ENCODE measurements at places on chromosomes 7 and 10.

DNA sequence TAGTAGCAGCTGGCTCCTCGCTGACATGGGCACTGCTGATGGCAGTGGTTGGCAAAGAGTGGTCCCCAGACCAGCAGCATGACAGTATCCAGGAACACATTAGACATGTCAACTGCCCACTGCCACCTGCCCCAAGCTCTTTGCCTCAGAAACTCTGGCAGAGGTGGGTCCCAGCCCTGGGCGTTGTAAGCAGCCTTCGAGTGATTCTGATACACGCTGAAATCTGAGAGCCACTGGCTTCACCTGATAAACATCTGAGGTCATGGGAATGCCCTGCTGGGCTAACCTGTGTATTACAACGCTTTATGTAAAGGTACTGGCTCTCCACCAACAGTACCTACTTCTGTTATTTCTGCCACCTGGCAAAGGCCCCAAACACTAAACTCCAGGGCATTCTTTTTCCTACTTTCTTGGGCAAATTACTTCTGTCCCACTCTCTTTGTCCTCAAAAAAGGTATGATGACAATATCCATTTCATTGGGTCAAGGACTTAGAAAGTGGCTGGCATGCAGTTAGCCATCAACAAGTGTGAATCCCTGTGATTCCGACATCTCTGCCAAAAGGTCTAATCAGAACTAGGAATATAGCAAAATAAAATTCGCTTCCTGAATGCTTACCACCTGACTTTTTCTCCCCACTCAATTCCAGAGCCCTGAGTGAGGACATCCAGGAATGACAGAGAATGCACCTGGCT, 9.2 kb downstream of the SGMS1 start:
- peak; percentile 52 for DNase-seq

DNA sequence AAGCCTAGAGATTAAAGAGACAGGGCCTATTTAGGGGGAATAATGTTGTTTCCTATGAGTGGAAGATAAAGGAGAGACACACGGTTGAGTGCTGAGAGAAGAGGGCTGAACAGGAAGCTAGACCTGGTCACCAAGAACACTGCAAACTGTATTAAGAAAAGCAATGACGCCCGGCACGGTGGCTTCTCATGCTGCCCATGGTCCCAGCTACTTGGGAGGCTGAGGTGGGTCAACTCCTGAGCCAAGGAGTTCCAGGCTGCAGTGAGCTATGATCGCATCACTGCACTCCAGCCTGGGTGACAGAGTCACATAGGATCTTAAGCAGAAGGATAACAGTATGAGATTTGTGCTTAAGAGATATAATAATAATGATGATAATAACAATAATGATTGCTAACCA, 19.7 kb upstream of the OTUD1 start:
- DNase-seq = peak; percentile 67

DNA sequence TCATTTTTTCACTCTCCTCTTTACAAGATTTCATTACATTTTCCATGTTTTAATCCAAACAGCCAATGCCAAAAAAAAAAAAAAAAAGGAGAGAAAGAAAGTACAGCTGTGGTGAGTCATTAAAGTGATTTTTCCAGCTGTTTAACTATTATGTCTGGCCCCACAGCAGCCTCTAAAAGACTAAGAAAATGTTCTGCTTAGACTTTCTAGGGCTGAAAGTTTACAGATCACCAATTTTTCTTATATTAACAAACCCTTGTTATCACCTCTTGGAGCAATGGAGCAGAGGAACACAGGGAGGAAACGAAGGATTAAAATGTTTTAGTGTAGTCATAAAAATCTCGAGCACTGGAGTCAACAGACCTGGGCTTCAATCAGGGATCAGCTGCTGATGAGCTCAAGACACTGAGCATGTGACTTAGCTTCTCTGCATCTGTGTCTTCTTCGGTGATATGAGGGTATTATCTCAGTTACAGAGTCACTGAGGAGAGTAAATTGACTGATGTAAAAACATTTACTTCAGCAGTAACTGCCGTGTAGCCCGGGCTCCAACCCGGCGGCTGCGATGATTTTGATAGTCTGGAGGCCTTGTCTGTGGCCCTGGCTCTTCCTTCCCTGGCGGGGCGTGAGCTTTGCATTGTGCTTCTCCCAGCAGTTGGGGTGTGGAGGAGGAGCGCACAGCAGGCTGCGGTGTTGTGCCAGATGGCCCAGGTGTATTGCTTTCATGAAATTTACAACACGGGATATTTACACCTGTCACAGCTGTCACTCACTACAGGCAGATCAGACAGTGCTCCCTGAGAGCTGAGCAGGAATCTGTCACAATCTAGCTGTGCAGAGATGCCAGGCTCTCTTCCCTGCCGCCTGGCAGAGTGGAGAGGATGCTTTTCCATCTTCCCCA, 298.3 kb upstream of the FZD8 start:
- DNase-seq = no peak

DNA sequence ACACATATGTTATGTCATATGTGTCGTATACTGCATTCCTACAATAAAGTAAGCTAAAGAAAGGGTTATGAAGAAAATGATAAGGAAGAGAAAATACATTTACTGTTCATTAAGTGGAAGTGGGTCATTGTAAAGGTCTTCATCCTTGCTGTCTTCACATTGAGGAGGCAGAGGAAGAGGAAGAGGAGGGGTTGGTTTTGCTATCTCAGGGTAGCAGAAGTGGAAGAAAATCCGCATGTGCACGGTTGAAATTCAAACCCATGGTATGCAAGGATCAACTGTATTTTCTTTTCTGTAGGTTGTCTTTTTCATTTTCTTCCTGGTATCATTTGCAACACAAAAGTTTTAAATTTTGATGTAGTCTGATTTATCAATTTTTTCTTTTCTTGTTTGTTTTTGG, 6.3 kb downstream of the PLEKHA8 start:
- no peak for DNase-seq

DNA sequence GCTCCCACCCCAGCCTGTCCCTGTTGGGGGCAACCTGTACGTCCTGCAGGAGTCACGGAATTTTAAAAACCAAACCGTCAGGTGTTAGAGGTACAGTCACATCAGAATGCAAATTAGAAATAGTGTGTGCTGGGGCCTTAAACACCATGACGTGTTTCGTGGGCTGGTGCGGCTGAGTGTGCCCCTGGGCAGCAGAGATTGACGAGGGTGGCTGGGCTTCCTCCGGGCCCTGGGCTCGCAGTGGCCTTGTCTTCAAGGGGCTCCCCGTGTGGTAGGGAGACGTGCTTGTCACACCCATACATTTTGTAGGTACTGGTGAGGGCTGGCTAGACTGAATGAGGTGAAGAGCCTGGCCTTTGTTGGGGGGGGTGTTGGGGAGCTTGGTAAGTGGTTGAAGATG, 7.6 kb downstream of the MGMT start:
- DNase-seq = no peak

- DNase-seq = no peak
Measured at GRCh38 chr7:81244224-81244623, 325.4 kb upstream of the SEMA3C start.

DNA sequence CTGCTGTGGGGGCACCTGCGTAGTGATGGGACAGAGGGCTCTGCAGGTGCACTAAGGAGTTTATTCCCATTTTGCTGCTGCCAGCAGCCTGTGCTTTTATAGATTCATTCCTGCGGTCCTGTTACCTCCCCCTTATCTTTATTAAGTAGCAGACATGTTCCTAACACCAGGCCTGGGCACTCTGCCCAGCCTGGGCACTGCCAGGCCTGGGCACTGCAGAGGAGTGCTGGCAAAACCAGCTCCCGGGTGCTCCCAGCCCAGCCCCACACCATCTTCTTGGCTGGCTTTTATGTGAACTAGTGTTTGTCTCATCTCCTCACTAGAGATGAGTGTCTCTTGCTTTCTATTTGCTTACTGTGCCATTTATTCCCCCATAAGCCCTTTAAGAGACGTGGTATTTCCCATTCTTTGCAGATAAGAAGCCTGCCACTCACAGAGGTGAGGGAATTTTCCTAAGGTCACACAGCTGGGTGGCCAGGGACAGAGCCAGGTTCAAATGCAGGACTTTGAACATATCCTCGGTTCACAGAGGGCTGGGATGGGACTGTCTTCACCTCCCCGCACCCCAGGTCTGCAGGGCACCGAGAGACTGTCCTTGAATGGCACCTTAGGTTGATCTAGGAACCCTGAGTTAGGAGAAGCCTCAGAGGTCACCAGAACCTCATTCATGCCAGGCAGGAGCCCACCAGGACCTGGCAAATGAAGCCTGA, 14.6 kb upstream of the DRGX start:
- DNase-seq = peak; percentile 58

DNA sequence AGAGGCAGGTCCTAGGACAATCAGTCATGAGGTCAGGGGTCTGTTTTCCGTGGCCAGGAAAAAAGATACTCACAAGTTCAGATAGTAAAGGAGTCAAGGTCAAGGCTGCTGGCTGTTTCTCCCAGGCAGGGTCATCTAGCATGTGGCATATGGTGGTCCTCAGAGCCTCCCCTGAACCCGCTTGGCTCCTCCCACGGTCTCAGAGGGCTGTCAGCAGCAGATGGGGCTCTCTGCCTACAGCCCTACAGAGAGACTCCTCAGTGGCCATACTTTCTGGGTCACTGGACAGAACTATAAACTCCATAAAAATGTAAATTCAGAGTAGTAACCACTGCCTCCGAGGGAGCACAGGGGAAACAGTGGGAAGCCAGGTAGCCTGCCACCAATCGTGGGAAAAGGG, 11.3 kb upstream of the DRGX start:
- DNase-seq = no peak

DNA sequence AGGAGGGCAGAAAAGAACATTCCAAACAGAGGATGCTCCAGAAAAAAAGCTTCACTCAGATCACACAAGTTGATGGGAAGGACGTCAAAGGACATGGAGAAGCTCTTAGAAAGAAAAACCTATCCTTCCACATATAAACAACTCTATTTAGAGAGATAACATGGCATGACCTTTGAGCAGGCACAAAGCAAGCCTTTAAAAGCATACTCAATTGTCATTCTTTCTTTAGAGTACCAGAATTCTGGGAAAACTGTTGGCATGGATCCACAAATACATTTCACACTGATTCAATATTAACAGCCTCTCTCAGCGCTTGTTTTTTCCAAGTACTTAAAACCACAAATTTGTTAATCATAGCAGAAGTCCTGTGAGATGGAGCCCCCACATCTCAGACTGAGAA, 7.3 kb upstream of the ABLIM1 start:
- DNase-seq = no peak

DNA sequence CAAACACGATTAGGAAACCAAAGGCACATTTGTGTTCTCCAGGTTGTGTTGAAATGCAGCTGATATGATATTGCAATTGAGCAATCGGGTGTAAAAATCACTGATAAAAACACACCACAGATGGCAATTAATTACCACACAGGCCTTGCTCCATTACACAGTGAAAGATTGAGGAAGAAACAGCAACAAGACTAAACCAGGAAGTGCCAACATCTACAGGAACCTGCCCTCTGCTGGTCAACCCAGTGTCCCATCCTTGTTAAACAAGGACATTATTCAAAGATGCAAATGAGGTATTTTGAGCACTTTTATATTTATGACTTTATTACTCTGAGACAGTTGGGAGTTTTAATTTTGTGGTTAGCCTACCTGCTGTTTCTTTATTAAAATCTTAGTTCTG, 765.6 kb upstream of the GHITM start:
- DNase-seq = no peak

DNA sequence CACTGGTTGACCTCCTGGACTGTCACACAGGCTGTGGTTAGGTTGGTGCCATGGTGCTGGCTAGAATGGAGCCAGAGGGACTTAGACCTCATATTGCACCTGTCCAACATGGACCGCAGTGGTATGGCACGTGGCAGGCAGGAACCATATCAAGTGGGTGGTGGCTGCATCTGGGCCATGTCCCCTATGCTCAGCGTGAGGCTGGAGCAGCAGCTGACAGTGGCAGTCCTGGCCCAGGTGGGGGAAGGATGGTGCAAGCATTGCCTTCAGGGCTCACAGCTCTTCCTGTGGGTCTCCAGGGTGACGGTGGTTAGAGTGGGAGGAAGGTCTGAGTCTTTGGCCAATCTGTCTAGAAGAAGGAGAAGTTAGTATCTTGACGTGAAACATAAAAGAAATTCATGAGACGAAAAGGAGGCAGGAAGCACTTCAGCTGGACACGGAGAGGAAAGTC, 54.5 kb upstream of the PFKFB3 start:
- DNase-seq = no peak

DNA sequence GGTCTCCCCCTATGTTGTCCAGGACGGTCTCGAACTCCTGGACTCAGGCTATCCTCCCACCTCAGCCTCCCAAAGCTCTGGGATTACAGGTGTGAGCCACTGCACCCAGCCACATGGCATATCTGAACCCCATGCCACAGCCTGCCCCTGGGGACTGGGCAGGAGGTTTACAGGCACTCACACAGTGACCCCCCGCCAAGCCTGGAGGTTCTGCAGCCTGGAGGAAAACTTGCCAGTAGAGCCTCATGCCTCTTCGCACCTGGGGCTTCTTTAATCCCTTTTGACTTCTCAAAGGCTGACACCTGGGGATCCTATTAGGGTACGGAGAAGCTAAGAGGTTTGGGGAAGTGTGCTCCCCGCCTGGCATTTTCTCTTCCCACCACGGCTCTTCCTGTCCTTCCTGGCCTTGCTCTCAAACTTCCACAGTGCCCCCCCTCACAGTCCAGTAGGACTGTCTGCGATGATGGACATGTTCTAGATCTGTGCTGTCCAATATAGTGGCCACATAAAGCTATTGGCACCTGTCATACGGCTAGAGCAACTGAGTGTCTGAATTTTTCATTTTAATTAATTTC, 11.4 kb upstream of the KCP start:
- no peak for DNase-seq

- DNase-seq = no peak
Measured at GRCh38 chr10:844552-844951, 87.0 kb downstream of the LARP4B start.

DNA sequence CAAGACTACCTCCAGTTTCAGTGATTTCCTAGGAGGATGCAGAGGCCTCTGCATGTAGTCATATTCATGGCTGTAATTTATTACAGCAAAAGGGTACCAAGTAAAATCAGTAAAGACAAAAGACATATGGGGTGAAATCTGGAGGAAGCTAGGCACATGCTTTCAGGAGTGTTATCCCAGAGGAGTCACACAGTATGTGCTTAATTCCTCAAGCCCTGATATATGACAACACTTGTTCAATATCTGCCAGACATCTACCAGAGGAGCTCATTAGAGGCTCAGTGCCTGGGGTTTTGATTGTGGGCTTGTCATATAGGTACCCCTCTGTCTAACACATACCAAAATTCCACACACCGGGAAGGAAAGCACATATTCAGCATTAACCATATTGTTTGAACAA, 283.8 kb downstream of the CXCL12 start:
- no peak for DNase-seq

DNA sequence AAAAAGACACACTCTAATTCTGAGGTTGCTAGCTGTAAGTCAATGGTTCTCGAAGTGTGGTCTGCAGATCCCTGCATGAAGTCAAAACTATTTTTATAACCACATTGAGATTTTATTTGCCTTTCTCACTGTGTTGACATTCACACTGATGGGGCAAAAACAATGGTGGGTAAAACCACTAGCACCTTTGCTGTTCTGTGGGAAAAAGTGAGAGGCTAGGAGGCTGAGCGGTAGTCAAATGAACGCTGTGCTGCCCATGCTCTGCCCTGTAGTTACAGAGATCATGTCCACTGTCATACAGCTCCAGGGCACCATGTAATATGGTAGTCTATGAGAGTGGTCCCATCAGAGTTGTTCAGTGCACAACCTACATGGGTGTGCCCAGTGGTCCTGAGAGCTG, 21.6 kb upstream of the PDCD4 start:
- DNase-seq = no peak

- no peak for DNase-seq
Measured at GRCh38 chr7:30658479-30659074, 23.7 kb downstream of the CRHR2 start.

Measured in thyroid gland (tissue), 4 donors.